ENCODE measurements at places on chromosomes 13 and 19.

DNA sequence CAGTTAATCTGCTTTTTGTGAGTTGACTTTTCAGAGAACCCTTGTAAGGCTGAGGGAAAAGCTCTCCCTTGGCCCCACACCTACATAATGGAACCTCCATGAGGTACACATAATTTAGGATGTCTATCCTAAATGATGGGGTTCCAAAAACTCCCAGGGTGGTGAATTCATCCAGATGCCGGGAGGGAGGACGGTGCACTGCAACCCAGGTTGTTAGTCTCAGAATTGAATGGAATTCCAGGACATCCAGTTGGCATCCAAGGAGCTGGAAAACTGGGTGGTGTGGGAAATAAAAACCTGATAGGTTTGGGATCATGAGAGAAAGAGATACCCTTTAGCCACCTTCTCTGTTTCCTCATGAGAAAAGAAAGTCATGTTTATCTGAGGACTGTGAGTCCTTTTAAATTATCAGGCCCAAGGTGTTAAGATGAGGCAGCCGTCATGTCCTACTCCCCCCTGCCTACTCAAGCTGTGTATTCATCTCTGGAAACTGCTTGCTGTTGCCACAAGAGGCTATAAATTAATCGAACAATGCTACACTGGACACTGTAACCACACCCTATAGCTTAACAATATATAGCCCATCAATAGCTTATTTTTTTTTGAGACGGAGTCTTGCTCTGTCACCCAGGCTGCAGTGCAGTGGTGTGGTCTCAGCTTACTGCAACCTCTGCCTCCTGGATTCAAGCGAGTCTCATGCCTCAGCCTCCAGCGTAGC, 49.5 kb downstream of the C13orf46 start:
- no peak for DNase-seq

- DNase-seq, result no peak
Observed at GRCh38 chr13:27279506-27279905, 8.9 kb downstream of the RASL11A start.

DNA sequence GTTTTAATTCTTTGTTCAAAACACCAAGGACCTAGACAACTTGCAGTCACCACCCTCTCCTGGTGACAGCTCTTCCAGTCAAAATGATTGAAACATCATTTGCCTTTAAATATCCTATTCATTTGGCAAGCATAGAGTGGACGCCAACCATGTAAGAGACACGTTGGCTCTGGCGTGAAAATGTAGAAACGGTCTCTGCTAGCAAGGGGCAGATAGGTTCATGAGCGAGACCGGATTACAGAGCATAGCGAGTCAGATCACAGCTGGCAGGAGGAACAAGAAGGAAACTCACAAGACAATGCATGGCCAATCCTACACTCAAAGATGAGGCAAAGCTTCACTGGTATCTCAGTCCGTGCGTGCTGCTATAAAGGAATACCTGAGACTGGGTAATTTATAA, 759.5 kb downstream of the UQCRFS1 start:
- no peak for DNase-seq

- no peak for DNase-seq
Observed at GRCh38 chr19:17762505-17763229, 11.4 kb downstream of the FCHO1 start.

GRCh38 chr13:32988608-32989289, 27.5 kb upstream of the KL start:
- no peak for DNase-seq

GRCh38 chr19:46372901-46373490, 26.1 kb downstream of the PPP5C start:
- no peak for DNase-seq

Measured in hepatocyte (in vitro differentiated cells).